Ammon's horn (tissue), 1 donor: ENCODE measurements at places on chromosomes 7 and 10.

- peak; percentile 75 for DNase-seq
Measured at GRCh38 chr10:31707093-31708039, 221.3 kb downstream of the ARHGAP12 start.

DNA sequence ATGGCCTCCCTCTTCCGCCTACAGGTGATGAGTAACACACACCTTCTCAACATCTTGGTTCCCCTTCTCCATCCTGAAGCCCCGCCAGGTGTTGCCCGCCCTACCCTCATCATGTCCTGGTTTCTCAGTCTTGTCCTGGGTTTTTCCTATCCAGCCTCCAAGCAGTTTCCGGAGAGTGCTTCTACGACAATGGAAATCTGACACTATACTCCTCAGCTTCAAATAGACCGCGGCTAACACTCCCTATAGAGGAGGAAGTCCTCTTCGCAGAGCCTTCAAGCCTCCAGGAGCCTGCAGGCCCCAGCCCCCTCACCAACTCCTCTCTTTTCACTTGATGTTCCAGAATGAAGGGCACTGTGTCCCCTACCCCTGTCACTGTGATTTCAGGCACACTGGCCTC lies 147.4 kb downstream of the PRPF18 start:
- no peak for DNase-seq

GRCh38 chr10:190216-190615 lies 55.0 kb downstream of the ZMYND11 start:
- no peak for DNase-seq

DNA sequence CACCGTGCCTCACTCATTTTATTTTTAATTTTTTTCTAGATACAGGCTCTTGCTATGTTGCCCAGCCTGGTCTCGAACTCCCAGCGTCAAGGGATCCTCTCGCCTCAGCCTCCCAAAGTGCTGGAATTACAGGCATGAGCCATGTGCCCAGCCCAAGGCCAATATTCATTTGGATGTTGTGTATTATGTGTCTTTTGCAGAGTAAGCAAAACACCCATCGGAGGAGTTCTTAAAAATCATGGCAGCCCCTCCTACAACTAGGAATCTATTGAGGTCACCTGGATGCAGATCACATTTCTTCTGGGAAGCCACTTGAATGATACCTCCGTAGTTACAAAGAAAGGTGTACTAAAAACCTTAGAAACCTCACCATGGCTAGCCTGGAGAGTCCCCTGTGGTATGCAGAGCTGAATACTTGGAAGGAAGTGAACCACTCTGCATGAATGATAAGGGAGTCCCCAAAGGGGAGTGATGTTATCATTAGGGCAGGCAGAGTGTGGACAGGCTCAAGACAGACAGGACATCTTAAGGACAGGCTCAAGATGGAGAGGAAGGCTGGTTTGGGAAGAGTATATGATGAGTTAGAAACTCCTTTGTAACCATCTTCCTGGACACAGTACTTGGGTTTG lies 185.7 kb downstream of the TAX1BP1 start:
- no peak for DNase-seq

DNA sequence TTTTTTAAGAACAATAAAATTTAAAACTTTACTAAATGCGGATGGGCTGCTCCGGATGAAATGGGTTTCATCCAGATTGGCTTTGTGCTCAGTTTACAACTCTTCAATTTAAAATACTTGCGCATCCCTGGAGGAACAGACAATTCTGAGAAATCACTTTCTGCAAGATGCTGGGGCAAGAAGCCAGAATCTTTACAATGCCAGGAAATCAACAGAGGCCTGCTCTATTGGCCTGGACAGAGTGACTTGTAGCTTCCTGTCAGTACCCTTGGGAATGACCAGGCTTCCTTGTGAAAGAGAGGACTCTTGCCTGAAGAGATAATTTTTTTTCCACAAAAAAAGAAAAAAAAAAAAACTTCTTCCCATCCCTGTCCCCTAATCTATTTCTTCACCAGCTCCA lies 3.9 kb upstream of the FAM13C start:
- peak; percentile 71 for DNase-seq

DNA sequence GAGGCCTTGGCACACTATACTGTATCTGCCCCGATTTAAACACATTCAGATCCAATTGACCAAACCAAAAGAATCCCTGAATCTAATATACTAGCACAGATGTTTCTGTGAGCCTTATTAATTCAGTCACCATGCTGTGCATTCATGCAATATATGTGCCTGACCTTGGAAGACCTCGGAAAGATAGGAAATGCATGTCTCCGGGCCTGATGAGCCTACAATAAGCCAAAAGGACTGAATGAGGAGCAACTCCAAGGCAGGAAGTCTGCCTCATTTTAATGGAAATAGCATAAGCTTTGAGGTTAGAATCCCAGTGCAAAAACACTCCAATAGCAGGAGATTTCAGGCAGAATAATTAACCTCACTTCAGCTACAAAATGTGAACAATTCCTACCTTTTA lies 316.7 kb downstream of the LRRTM3 start:
- no peak for DNase-seq

DNA sequence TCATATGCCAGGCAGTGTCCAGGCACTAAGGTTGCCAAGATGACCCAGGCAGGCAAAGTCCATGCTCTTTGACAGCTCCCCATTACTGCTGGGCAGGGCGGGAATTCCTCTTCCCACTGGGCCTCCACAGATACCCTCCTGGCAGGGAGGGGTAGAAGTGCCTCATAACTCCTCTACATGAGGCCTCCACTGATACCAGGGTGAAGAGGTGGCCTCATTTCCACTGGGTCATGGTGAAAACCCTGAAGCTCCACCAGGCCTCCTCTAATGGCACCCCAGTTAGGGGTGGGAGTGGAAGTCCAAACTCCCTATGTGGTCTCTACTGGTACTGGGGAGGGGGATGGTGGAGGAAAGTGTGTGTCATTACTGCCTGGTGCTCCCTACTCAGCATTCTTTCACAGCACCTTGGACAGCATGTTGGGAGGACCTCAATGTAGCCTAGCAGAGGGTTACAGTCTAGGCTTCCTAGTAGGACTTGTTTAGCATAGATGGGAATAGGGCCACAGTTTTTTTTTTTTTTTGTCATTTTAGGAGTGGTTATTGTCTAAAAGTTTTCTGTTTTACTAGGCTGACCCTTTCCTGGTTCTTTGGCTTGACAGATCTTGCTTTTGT lies 34.6 kb upstream of the GLCCI1 start:
- DNase-seq = no peak

- no peak for DNase-seq
Measured at GRCh38 chr10:92569071-92569470, 4.8 kb downstream of the IDE start.

DNA sequence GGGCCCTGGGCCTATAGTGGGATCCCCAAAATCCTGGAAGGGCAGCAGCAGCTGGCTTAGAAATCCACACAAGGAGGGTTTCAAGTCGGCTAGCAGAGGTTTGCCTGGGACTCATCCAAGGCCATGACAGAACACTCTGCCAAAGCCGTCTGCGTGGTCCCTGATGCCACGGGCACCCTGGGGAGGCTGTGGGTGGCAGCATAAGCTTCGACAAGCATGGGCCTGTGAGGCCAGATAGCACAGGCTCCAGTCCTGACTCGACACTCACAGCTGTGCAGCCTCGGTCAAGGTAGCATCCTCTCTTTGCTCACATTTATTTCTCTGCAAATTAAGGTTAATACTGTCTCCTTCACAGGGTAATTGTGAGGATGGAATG lies 138.3 kb downstream of the JCAD start:
- no peak for DNase-seq
